Vagina (tissue), 2 donors: ENCODE measurements at places on chromosomes 4 and X. TPM values are rescaled to one million over a fixed set of nuclear protein-coding genes. Genes with fewer than 3 reads are reported as not detected.

GRCh38 chr4:15031993-15032675, 29.9 kb downstream of the CPEB2 start:
- DNase-seq: no peak

GRCh38 chr4:78162821-78163220, 105.7 kb downstream of the FRAS1 start:
- no peak for DNase-seq

ANK2 gene
- total RNA-seq: 64.6 TPM

GRCh38 chrX:40385256-40385655, 195.5 kb upstream of the ATP6AP2 start:
- no peak for DNase-seq

- DNase-seq: no peak
Measured at GRCh38 chr4:85029453-85029852, 63.0 kb upstream of the WDFY3 start.

CCNA2 gene
- total RNA-seq: 5.4 TPM

GRCh38 chr4:10151182-10151581, 34.6 kb upstream of the WDR1 start:
- DNase-seq: no peak

DNA sequence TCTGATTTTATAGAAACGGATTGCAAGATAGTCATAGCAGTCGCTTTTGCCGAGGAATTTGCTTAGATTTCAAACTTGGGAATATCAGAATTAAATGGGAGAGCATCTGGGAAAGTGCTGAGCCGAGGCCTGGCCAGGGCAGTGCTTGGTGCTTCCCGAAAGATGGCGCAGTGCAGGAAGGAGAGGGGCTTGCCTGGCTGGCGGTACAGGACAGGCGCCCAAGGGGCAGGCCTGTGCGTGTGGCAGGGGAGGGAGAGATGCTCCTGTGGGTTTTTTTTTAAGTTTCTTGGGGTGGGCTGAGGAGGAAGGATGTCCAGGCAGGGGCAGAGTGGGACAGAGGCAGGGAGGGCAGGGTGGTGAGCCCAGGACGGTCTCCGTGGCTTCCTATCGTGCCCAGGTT, 241.1 kb downstream of the AFAP1 start:
- no peak for DNase-seq

- no peak for DNase-seq
Measured at GRCh38 chr4:84529169-84529751, 30.2 kb upstream of the NKX6-1 start.
